ENCODE measurements at places on chromosomes 11 and 22. TPM values are rescaled to one million over a fixed set of nuclear protein-coding genes. Genes with fewer than 3 reads are reported as not detected.

Gene HIKESHI
- 36.6 TPM for total RNA-seq

Gene STK33
- not detected for total RNA-seq

Gene DUSP8
- total RNA-seq: 0.48 TPM

- DNase-seq: no peak
Measured at GRCh38 chr11:19813158-19813879, 100.7 kb downstream of the NAV2 start.

DNA sequence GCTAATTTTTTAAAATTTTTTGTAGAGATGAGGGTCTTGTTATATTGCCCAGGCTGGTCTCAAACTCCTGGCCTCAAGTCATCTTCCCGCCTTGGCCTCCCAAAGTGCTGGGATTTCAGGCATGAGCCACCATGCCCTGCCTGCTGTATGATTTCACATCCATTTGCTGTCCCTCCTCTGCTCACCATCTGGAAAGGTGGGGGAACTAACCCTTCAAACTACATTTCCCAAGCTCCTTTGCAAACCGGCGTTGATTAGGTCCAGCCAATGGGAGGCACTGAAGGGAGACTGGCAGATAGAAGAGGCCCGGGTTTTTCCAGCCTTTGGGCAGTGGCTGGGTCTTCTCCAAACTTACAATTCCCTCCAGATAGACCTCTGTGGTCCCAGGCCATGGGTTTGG is 19.3 kb downstream of the RFPL1 start:
- peak; percentile 92 for DNase-seq

DNA sequence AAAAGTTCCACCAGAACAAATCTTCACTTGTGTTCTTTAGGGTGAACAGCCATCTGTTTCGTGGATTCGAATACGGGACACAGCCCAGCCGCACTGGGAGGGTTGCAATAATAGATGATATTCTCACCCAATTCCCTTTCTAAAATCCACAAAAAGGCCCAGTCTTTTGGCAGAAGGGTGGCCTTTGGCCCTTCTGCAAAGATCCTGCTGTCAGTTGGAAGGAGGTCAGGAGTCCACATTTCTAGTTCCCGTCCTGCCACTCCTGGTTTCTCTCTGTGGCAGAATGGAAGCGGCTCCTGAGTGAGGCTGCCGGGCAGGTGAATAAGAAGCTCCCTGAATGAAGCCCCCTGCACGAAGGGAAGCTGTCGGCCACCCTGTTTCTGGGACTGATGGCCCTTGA is 11.2 kb upstream of the LINC01488 start:
- DNase-seq: no peak

GRCh38 chr11:6151117-6151516 is 19.0 kb downstream of the OR52B2 start:
- no peak for DNase-seq

DNA sequence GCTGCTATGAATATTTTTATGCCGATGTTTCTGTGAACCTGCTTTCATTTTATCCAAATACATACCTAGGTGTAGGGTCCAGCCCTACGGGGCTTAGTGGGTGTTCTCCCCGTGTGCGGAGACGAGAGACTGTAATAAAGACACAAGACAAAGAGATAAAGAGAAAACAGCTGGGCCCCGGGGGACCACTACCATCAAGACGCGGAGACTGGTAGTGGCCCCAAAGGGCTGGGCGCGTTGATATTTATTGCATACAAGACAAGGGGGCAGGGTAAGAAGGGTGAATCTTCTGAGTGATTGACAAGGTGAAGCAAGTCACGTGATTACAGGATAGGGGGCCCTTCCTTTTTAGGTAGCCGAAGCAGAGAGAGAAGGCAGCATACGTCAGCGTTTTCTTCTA is 920.1 kb downstream of the BRD1 start:
- no peak for DNase-seq

DNA sequence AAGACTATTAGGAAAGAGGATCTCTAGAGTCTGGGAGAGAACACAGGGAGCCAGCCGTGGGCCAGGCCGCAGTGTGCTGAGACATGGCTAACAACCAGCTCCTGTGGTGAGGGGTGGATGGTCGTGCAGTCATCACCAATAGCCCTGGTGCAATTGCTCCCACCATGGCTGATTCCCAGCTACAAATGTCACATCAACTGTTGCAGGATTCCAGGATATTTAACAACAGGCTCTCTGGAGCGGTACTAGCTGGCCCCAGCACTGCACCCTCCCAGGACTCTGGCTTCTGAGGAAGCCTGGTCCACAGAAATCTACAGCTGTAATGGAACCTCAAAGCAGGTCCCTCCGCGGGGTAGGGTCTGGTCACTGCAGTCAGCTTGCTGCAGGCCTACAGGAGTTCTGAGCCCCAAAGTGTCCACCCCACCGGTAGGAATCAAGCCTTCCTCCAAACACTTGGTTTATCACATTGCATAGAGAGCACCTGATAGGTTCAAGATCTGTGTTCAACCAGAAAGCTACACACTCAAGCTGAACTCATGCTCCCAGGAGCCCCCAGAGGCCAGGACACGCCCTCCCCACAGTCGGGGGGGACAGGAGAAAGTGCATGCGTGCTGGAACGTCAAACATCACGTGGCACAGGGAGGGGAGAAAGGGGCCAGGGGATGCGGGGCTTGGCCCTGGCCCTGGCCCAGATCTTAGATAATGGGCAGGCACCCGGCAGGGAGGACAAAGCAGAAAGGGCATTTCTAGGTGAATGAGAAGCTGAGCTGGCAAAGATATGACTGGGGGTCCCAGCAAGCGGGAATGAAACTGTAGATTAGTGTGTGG is 609.0 kb downstream of the TBC1D22A start:
- no peak for DNase-seq

DNA sequence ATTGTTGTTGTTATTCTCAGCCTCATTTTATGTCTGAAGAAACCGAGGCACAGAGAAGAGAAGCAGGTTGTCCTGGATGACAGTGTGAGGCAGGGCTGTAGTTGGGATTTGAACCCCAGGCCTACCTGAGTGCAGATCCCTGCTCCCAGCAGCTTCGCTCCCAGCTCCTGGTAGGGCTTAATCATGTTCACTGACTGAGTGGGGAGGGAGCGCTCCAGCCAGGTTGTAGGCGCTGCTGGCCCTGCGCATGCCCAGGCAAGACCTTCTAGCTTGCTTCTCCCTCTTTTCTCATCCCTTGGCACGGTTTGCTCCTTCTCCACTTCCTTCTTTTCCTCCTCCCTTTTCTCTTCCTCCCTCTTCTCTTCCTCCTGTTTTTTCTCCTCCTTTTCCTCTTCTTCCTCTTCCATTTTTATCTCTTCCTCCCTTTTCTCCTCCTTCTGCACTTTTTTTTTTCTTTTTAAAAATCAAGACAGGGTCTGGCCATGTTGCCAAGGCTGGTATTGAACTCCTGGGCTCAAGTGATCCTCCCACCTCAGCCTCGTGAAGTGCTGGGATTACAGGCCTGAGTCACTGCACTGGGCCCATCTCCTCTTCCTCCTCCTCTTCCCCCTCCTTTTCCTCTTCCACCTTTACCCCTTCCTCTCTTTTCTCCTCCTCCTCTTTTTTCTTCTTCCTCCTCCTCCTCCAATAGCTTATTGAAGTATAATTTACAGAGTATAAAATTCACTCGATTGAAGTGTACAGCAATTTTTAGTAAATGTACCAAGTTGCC is 109.3 kb downstream of the KIAA1671 start:
- no peak for DNase-seq

- DNase-seq: no peak
Measured at GRCh38 chr11:87712802-87713202, 462.4 kb downstream of the RAB38 start.

GRCh38 chr11:14185461-14185860 is 173.5 kb downstream of the RRAS2 start:
- DNase-seq: no peak

DNA sequence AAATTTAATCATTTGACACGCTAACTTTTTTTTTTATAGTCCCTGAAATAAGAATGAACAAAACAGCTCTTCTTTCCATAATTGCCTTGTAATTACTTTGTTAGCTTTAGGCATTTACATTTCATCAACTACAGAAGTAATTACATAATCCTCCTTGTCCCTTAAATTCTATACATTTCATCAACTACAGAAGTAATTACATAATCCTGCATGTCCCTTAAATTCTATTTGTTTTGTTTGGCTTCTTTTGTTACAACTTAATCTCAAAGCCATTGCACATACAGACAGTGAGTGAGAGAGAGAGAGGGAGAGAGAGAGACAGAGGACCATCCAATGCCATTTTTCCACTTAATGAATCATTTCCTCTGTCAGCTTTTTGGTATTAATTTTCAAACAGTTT is 873.2 kb downstream of the METTL15 start:
- DNase-seq: no peak

Measured in SK-MEL-5 (cell line).